Left renal cortex interstitium (tissue), 4 donors: ENCODE measurements at places on chromosomes 2 and 18.

- no peak for DNase-seq
These were observed 80.9 kb downstream of the PPP1R1C start for GRCh38 chr2:182066400-182067087.

DNA sequence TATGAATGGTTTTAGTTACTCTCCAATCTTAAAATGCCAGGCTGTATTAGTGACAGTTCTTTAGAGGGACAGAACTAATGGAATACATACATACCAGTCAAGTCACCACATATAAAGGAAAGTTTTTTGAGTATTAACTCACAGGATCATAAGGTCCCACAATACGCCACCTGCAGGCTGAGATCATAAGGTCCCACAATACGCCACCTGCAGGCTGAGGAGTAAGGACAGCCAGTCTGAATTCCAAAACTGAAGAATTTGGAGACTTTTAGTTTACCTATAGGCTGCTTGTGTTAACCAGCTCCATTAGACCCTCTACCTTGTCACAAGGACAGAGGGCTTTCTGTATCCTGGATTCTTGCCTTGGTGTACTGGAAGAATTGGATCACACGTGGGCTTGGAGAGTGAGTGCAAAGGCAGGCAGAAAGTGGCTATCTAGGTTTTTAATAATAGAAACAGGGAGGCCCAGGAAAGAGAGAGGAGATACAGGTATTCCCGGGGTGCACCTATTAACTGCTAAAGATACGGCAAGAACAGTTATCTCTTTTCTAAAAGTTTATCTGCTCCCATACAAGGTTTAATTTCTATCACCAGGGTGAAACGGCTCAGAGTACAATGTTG lies 234.9 kb upstream of the CYRIA start:
- no peak for DNase-seq

- DNase-seq: no peak
These were observed 88.6 kb downstream of the SLC5A7 start for GRCh38 chr2:108074946-108075345.

GRCh38 chr2:29064346-29064715 lies 10.0 kb downstream of the PCARE start:
- DNase-seq: no peak

GRCh38 chr2:20446917-20447436 lies at the start of gene RHOB:
RHOB (plus strand) TSS chr2:20447074; CDS start chr2:20447466, 392 bp downstream.
- peak; percentile 96 for DNase-seq

- no peak for DNase-seq
These were observed 8.2 kb downstream of the SERPINB7 start for GRCh38 chr18:63783394-63783793.

GRCh38 chr18:46809145-46809544 lies 52.3 kb upstream of the ST8SIA5 start:
- DNase-seq: no peak

GRCh38 chr2:237456200-237456843 lies 30.7 kb upstream of the MLPH start:
- DNase-seq: no peak

DNA sequence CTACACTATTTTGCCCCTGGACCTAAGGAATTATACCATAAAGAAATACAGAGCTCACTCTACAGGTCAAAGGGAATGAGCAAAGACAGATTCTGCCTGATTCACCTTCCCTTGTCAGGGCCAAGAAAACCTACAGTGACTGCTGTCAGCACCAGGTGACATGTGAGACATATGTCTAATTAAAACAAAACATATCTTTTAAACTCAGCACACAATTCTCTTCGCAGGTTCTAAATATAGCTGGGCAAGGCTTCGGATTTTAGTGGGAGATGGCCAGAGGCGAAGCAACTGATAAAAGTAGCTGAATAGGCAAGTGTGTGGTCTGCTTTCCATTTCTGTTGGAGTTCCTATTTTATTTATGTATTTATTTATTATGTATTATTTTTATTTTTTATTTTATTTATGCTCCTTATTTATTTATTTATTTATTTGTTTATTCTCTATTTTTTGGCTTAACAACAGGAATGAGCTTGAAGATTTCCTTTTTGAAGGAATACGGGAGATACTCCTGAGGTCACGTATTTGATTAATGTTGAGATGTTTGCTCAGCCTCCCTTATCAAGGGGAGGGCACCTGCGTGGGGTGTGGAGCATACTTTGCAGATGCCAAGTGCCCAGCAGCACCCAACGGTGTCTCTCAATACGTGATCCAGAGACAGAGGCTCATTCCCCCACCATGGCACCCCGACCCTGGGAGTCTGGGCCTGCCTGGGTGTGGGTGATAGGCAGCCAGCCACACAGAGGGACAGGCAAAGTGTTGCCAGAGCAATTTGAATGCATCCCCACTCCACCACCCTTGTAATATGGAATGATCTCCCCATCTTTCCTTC lies 141.8 kb downstream of the RNF152 start:
- DNase-seq: no peak

GRCh38 chr18:79186649-79187048 lies 117.5 kb downstream of the ATP9B start:
- no peak for DNase-seq

DNA sequence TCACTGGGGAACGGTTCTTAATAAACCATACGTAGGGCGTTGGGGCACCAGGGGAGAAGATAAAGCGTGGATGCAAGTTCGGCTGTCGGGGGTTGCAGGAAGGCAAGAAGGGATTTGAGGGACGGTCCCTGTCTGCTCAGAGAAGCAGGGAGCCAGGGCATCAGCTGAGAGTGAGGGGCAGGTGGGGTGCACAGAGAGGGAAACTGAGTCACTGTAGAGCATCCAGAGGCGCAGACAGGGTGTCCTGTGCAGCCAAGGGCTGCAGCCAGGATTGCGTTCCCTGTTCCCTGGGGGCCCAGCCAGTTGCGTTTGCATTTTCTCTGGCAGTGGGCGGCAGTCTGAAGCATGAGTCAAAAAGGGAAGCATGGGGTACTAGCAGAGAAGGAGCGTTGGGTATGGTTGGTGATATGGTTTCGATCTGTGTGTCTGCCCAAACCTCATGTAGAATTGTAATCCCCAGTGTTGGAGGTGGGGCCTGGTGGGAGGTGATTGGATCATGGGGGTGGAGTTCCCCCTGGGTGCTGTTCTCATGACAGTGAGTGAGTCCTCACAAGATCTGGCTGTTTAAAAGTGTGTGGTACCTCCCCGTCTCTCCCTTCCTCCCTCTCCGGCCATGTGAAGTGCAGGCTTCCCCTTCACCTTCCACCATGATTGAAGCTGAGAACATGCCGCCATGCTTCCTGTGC lies 202.9 kb downstream of the NDUFA10 start:
- no peak for DNase-seq

DNA sequence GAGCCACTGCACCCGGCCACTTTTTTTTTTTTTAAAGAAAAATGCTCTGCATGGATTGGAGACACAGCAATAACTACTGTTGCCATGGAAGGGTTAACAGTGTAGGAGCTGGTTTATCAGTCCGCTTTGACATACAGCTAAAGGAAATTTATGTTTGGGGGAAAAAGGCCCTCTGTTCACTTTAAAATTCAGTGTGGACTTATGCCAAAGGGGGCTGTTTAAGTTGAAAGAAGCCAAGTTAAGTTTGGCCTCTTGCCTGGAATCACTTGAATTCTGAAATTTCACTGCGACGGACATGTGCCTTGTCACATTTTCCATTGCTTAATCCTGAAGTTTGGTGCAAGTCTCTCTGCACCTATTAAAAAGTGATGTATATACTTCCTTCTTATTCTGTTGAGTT lies 3.1 kb downstream of the KCNE4 start:
- DNase-seq: no peak

DNA sequence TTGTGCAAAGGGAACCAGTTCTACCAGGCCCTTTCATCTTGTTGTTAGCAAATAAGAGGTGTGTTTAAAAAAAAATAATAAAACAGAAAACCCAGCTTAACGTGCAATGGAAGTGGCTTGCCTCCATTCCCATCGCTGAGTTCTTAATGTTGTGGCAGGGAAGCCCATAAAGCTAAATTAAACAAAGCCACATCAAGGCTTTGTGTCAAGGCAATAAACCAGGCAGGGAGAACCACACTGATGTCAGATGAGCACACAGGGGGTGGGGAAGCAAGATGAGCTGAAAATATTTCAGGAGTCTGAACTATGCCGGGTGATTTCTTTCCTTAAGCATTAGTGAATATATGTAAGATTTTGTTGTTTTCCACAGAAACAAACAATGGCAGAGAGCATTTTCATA lies 73.5 kb downstream of the PHLPP1 start:
- peak; percentile 32 for DNase-seq

- no peak for DNase-seq
These were observed 34.8 kb upstream of the HNMT start for GRCh38 chr2:137929519-137929916.

- DNase-seq: no peak
These were observed 38.5 kb downstream of the NTSR2 start for GRCh38 chr2:11631462-11631861.

DNA sequence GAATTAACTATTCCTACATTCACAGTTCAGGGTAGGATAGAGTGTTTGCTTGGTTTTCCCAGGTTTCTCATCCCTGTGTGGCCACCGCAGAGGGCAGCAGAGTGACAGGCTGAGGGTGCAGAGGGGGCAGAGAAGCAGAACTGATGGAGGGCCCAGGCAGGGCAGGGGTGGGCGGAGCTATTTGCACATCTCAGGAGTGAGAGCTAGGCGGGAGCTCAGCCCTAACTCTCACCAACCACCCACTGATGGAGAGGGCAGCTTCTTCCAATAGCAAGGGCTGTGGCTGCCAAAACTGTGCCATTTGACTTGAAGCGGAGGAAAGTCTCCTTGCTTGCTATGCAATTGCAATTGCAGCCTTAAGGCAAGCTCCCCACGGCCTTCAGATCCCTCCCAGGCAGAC lies 12.0 kb upstream of the DARS1 start:
- peak; percentile 68 for DNase-seq

DNA sequence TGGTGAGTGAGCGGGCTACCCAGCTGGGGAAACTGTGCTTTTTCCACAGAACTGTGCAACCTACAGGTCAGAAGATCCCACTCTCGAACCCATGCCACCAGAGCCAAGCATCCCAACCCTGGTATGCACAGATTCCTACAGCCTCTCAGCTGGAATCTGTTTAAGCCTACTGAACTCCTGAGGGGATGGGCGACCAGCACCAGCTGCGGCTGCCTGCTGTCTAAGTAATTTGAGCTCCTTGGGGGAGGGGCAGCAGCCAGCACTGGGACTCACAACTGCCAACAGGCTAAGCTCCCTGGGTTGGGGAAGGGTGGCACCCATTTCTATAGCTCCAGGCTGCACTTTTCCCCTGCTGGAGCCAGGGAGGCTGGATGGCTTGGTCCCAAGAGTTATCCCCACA lies 11.8 kb downstream of the CYP27C1 start:
- no peak for DNase-seq

DNA sequence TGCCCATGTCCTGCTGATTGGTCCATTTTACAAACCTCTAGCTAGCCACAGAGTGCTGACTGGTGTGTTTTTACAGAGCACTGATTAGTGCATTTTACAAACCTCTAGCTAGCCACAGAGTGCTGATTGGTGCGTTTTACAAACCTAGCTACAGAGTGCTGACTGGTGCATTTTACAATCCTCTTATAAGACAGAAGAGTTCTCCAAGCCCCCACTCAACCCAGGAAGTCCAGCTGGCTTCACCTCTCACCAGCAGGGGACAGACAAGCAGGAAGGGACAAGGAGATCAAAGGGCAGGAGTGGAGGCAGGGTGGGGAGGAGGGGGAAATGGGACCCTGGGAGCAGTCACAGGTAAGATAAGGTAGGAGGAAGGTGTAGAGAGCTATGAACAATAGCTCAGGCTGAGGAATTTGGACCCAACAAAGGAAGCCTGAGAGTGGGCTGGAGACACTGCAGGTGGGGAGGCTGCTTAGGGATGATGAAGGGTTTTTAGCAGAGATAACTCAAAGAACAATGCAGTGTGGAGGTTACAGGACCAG lies 37.1 kb downstream of the SH2D6 start:
- DNase-seq: no peak

DNA sequence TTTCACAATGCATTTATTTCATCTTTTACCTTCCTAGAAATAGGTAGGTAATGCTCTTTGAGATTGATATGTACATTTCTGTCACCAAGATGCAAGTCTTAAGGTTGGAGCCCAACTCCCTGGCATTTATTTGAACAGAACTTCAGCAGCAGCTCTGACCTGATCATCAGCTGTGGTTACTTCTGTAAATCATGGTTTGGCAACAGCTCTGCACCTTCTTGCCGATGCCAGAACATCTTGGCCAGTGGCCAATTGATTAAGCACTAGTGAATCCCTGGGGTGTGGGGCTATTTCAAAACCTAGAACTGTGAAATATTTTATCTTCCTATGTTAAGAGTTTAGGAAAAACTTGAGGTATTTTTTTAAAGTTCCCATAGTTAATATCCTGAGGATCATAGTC lies 124.8 kb upstream of the NYAP2 start:
- no peak for DNase-seq

DNA sequence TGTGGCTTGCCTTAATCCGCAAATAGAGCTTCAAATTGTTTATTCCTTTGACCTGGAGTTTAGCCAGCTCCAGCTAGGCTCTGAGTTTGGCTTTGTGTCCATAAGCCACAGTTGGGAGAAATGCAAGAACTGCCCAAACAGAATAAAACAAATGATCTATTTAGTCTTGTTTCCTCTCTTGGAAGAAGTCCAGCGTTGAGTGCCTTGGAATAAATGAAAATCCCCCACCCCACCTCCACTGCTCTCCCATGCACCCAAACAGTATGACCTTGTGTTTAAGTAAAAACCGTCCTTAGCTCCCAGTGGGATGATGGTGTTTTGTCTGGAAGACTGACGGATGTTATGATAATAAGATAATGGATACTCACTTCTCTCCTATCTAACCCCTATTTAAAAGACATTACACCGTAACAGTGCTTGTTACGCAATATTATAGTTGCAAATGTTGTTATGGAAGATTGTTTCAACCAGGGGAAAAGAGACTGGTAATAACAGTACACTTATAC lies 3.2 kb upstream of the SERPINE2 start:
- DNase-seq: no peak

GRCh38 chr18:48265328-48265727 lies 143.9 kb downstream of the ZBTB7C start:
- no peak for DNase-seq

GRCh38 chr2:109066501-109066900 lies 62.5 kb upstream of the SH3RF3 start:
- no peak for DNase-seq

DNA sequence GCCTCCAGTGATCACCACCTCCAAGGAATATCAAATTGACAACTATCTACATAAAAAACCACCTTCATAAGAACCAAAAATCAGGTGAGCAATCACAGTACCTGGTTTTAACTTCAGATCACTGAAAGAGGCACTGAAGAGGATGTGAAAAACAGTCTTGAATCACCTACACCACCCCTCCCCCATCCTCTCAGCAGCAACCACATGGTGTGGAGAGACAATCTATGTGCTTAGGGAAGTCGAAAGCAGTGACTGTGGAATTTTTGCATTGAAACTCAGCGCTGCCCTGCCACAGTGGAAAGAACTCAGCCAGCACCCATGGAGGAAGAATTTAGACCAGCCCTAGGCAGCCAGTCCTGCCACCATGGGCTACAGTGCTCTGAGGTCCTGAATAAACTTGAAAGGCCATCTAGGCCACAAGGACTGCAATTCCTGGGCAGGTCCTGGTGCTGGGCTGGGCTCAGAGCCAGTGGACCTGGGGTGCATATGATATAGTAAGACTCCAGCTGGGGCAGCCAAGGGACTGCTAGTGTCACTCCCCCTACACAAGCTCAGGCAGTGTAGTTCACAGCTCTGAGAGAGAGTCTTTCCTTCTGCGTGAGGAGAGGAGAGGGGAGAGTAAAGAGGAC lies 75.6 kb downstream of the ATL2 start:
- no peak for DNase-seq

GRCh38 chr2:60424233-60424632 lies 129.2 kb downstream of the BCL11A start:
- no peak for DNase-seq

GRCh38 chr2:159045545-159046454 lies 77.4 kb downstream of the TANC1 start:
- DNase-seq: no peak
